ENCODE measurements at places on chromosomes 2 and 18. TPM values are rescaled to one million over a fixed set of nuclear protein-coding genes. Genes with fewer than 3 reads are reported as not detected.
A peak's percentile ranks its signal among the peaks of the same experiment; 100 is the strongest.

- DNase-seq, result no peak
Observed at GRCh38 chr2:227103583-227103982, 60.4 kb downstream of the COL4A4 start.

- no peak for DNase-seq
Observed at GRCh38 chr2:108614043-108614545, 79.8 kb downstream of the LIMS1 start.

GRCh38 chr2:218960309-218961165, 1.1 kb downstream of the CDK5R2 start:
- DNase-seq, result no peak

DNA sequence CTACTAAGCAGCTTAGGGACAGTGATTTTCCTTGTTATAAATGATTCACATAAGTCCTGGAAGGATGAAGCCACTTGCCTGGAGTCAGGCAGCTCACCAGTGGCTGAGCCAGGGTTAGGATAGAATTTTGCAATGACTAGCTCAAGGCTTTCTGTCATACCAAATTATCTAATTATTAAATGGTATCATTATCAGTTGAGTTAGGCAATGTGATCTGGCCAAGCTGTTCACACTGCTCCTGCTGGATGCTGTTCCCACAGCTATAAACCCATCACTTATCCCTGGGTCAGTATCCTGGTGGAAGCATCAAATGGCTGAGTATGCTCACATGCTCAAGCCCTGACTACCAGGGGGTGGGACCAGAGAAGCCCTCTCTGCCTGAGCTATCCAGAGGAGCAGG, 235.2 kb downstream of the MTX2 start:
- DNase-seq, result peak; percentile 8

GRCh38 chr18:40577981-40578365, 1377.1 kb upstream of the PIK3C3 start:
- DNase-seq, result no peak

TWIST2 gene
- 13.4 TPM for total RNA-seq

GRCh38 chr2:215189393-215189792, 51.0 kb upstream of the ABCA12 start:
- DNase-seq, result no peak

All from mucosa of descending colon (tissue), 3 donors.